Fibroblast of skin of left biceps (primary cell): ENCODE measurements at places on chromosomes 2 and 18.

DNA sequence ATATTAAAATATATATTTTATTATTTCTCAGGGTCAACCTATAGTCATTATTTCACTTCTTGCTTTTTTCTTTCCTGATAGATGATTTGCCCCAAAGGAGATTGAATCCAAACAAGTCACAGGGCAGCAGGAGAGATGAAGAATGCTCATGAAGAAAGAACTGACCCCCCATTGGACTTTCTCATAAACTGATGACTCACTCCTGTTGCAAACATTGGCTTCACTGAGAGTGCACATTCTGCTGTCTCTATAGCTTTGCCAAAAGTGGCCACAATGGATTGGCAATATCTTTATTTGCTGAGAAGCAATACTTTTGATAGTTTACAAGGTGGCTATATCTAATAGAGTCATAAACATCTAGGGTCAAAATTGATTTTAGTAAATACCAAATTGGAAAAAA is 55.9 kb upstream of the ZNF385B start:
- peak; percentile 10 for DNase-seq

- no peak for DNase-seq
Measured at GRCh38 chr2:216737676-216738075, 42.3 kb upstream of the IGFBP5 start.

GRCh38 chr2:150612957-150613710 is 125.7 kb upstream of the RND3 start:
- DNase-seq: no peak

DNA sequence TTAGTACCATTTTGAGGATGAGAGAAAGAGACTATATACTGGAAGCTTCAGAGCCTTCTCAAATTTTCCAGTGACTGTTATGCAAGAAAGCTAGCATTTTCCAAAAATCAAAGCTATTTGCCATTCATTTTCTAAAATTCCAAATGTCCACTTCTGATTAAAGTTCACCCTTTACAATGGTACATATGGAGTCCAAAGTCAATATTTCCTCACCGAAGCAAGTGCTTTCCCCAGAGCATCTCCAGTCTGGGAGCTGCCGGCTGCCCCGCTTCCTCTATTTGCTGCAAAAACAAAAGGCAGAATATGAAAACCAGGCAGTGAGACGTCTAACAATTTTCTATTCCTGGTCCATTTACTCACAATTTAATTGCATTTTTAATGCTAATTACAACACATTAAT is 302.0 kb upstream of the CCDC68 start:
- no peak for DNase-seq

GRCh38 chr18:54217624-54218023 is 6.8 kb downstream of the MBD2 start:
- no peak for DNase-seq

GRCh38 chr2:20148923-20149702 is 75.8 kb downstream of the SDC1 start:
- DNase-seq: no peak

DNA sequence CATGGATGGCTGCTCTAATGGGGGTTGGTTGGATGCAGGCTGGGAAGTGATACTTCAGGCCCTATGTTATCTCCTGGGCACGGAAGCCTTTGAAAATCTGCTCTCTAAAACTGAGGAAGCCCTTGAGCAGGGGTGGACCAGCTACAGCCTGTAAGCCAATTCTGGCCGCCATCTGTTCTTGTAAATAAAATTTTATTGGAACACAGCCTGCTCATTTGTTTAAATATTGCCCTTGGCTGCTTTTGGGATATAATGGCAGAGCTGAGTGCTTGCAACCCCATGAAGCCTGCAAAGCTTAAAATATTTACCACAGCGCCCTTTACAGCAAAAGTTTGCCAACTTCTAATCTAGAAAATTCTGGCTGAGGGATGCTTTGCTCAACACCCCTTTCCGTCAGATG is 11.9 kb upstream of the IGFBP2 start:
- DNase-seq: no peak

DNA sequence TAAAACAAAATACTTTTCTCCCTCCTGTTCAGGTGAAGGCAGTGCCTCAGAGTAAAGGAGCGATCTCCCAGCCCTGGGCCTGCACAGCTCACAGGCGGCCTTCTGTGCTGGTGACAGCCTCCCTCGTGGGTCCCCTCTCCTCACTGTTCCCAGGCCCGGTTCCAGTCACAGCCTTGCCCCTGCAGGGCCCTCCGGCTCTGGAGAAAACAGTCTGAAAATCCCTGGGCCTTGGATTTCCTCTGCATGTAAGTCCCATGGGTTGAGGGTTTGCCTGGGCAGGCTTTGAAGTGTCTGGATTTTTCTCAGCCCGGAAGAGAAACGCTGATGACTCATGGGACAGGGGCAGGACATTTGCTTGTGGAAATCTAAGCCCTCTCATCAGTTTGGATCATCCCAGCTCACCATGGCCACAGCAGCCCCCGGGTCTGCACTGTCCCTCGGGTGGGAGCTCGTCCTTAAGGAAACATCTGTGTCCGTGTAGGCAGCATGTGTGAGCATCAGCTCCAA is 186.1 kb upstream of the RAB12 start:
- DNase-seq: peak; percentile 5

GRCh38 chr18:60145776-60146175 is 226.8 kb downstream of the MC4R start:
- no peak for DNase-seq

DNA sequence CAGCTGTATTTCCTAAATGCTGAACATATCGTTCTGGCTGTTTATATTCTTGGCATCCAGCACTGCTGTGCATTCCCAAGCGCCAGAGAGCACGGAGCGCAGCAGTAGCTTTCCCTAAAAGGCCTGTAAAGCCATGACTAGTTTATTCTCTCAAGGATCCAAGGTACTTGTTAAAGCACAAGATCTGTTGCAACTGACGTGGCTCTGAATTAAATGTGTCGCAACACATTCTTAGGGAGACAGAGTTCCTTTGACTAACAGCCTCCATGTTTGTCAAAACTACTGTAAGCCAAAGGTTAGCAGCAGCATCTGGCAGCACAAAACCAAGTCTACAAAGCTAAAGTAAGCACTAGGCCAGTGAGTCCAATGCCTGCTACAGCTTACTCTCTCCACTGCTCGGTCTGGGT is 188.6 kb upstream of the FN1 start:
- peak; percentile 95 for DNase-seq

GRCh38 chr2:75555701-75556100 is 5.0 kb downstream of the EVA1A start:
- DNase-seq: no peak
